ENCODE measurements at places on chromosomes 5 and 9.

- DNase-seq: no peak
Measured at GRCh38 chr5:59489551-59489950, 404.0 kb downstream of the PDE4D start.

GRCh38 chr5:156312897-156313694, 13.9 kb upstream of the SGCD start:
- DNase-seq: no peak

DNA sequence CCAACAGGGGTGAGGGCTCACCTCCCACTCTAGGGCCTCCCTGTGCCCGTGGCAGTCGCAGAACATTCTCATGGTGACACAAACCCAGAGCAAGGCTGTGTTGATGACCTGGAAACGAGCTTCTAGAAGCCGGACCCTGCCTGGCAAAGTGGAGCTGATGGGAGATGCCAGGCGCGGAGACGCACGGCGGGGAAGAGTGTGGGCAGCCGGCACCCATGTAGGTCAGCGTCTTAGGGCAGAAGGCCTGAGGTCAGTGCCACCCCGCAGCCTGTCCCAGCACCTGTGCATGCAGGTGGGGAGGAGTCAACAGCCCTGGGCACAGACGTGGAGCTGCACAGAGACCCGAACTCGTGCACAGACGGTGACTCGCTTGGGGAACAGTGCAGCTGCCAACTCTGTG, 5.4 kb downstream of the SLC6A18 start:
- DNase-seq: no peak

GRCh38 chr9:124293718-124294506, 36.2 kb downstream of the NEK6 start:
- no peak for DNase-seq

DNA sequence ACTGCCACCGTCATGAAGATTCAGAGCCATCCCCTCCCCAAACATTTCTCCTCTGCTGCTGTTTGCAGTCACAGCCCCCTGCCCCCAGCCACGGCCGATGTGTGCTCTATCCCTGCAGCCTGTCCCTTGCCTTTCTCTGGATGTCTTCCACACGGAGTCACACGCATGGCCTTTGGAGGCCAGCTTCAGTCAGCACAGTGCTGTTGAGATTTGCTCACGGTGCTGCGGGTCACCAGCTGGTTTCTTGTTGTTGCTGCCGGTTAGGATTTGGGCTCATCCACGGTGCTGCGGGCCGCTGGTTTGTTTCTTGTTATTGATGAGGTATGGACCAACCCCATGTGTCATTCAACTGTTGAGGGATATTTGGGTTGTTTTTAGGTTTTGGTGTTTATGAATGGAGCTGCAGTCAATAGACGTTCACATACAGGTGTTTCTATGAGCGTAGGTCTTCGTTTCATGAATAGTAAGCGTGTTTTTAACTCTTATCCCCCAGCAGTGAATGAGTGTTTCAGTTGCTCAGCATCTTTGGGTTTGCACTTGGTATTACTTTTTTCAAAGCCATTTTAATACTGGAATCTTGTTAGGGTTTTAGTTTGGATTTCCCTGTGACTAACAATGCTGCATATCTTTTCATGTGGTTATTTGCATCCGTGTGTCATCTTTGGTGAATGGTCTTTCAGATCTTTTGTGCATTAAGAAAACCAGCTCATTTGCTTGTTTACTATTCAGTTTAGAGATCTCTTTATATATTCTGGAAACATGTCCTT, 57.6 kb downstream of the AHRR start:
- no peak for DNase-seq

DNA sequence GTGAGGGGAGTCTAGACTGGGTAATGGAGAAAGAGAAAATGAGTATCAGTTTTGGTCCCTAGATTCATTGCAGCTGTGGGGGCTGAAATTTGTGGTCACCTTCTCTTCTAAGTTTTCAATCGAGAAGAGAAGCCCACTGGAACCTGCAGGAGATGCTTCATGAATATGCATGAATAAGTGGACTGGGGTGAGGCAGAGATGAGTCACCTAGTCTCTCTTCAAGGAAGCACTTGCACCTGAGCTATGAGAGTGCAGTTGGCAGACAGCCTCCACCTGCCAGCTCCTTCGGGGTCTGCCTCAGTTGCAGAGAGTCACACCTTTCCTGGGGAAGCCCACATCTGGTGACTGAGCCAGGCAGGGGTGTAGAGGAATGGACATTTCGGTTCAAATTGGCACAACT, 69.1 kb downstream of the ZNF366 start:
- no peak for DNase-seq

GRCh38 chr5:72559866-72560766, 52.9 kb upstream of the ZNF366 start:
- no peak for DNase-seq

DNA sequence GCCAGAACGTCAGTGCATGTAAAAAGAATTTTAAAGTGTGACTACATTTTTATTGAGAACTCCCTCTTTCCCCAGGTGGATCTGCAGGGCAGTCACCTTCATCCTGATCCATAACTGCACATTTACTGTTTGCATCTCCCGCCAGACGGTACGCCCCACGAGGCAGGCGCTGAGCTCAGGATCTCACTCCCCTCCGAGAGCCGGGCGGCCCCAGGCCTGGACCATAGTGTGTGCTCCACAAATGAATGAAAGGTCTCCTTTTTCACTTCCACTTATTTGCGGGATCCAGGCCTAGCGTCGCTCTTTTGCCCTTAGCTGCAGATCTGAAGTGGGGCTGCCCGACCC, 378 bp downstream of the DROSHA start:
- DNase-seq: no peak

GRCh38 chr5:98415663-98416062, 357.8 kb upstream of the RGMB start:
- no peak for DNase-seq

GRCh38 chr9:113310538-113310937, 7.4 kb upstream of the RNF183 start:
- no peak for DNase-seq

DNA sequence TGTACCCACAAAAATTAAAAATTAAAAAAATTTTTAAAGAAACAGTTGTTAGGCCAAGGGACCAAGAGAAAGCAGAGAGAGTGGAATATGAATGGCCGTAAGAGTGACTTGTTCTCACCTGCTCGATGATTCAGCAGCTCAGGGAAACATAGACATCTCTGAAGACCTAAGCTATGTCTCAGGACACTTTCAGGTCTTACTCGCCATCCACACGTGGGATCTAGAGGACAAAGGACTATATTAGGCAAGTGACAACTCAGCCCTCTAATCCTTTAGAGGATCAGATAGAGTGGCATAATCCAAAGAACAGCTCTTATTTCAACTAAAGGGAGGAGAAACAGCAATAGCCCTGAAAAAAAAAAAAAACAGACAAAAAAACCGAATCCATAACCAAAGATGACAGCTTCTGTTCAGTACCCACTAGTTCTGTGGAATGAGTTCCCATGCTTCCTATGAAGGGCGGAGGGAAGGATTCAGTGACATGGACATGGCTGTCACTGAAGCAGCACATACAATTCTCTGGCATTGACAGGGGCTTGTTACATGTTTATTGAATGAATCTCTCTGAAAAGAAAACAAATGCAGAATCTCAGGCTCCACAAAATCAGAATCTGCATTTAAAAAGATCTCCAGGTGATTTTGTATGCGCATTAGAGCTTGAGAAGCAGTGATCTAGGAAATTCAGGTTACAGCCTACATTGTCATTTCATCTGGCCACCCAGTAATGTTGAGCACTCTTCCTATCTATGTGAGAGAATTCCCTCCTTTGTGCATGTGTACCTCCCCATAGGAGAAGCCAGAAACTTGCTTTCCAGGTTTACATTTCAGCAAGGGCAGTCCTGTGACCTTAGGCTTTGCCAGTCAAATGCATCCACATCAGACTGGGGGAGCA, 96.0 kb downstream of the KIAA1958 start:
- DNase-seq: no peak

GRCh38 chr5:1997640-1998347, 115.1 kb upstream of the IRX4 start:
- no peak for DNase-seq

- DNase-seq: no peak
Measured at GRCh38 chr5:167049043-167049663, 1242.3 kb upstream of the WWC1 start.

DNA sequence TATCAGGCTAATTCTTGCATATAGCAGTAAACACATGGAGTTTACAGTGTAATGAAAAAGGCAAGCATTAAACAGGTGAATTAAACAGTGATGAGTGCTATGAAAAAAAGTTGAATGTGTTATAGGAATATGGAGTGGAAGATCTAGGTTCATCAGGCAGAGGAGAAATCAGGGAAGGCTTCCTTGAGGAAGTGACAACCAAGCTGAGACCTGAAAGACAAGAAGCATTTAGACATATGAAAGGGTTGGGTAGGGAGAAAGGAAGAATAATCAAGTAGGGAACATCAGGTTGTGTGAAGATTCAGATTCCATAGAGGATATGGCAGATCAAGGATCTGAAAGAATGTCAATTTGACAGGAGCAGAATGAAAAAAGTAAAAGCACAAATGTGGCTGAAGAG, 612.5 kb downstream of the PRELID2 start:
- DNase-seq: no peak

DNA sequence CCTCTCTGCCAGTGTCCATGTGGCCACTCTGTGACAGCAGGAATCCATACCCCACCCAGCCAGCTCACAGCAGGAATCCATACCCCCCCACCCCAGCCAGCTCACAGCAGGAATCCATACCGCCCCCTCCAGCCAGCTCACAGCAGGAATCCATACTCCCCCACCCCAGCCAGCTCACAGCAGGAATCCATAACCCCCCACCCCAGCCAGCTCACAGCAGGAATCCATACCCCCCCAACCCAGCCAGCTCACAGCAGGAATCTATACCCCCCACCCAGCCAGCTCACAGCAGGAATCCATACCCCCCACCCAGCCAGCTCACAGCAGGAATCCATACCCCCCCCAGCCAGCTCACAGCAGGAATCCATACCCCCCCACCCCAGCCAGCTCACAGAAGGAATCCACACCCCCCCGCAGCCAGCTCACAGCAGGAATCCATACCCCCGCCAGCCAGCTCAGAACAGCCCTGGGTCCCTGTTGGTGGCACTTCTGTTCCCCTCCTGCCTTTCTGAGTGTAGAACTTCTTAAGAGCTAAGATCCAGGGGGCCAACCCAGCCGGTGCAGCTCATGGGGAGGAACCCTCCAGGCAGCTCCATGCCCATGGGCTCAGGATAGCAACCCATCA, 8.4 kb upstream of the RXRA start:
- no peak for DNase-seq

DNA sequence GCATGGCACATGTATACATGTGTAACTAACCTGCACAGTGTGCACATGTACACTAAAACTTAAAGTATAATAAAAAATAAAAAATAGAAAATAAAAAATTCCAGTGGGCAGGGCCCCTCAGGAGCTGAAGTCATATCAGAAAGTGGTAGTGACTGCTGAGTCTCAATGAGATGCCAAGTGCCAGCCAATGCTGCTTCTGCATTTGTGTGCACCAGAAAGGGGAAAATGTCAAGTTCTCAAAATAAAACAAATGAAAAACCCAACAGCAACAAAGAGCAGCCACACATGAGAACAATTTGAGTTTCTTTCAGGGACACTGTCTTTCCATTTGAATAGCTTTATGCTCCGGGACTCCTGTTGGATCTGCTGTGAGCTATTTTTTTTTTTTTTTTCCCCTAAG, 117.2 kb upstream of the CCDC112 start:
- DNase-seq: no peak

DNA sequence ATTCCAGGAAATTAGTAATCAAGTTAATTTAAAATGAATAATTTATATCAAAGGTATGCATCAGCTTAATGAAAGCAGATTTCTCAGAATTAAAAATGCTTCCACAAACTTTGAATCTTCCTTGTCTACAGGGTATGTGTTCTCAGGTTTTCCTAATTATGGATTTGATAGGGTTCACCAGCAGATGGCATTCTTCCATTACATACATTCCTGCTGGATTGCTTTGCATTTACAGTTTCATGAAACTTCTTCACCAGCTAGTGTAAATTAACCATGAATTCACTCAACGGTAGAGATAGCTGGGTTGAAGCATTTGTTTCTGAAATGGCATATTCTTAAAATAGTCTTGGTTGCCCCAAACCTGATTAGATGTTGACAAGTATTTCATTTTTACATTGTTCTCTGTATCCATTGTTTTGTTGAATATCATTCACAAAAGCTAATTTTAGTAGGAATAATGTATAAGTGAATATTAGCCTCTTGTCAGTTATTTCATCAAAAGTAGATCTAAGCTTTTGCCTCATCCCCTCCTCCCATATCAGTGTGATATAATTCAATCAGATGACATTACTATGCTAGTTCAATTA, 68.7 kb upstream of the WDR41 start:
- peak; percentile 16 for DNase-seq

GRCh38 chr5:154524181-154524580, 46.2 kb upstream of the HAND1 start:
- no peak for DNase-seq

GRCh38 chr9:20630241-20630943, 8.1 kb upstream of the MLLT3 start:
- no peak for DNase-seq

DNA sequence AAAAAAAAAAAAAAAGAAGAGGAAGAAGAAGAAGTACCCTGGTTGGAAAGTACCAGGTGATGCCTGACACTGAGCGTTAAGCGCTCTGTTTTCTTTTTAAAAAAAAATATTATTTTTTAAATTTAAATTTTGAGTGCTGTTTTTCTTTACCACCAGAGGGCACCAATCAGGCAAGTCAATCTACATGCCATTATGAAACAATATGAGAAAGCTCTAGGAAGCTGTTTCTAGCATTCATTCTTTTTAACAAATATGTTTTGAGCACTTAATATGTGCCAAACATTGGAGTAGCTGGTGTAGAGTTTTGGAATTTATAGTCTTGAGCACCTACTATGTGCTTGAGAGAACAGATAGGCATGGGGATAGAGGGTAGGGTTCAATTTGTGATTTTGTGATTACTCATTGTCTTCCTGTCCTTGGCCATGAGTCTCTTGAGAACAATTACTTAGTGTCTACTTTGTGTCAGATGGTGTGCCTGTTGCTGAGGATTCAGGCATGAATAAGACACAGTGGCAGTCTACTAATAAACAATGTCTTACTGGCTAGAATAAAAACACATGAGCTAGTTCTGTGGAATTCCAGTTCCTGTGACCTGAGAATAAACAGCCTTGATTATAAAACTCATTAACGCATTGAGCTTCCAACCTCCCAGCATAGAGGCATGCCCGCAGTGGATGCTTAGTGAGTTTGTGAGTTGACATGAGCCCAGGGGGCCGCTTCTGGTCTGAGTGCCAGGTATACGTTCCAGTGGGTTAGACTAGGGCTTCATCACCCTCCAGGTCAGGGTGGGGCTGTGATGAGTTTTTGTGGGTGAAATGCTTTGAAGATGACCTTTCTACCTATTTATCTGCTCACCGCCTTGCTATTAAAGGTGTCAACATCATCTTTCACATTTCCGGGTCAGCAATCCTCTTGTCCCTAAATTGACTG, 3.0 kb upstream of the UBE2R2 start:
- peak; percentile 51 for DNase-seq

DNA sequence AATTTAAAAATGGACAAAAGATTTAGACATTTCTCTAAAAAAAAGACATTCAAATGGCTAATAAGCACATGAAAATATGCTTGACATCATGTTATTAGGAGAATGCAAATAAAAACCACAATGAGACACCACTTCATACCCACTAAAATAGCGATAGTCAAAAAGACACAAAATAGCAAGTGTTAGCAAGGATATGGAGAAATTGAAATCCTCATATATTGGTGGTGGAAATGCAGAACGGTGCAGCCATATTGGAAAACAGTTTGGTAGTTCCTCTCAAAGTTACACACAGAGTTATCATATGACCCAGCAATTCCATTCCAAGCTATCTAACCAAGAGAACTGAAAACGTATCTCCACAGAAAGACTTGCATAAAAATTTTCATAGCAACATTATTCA, 227.5 kb upstream of the TRIM32 start:
- DNase-seq: no peak

Measured in CD4-positive, alpha-beta T cell treated with Interleukin-4 for 1 hour (primary cell).